ENCODE measurements at places on chromosomes 2 and 18.

- no peak for DNase-seq
These were observed 13.9 kb downstream of the VIL1 start for GRCh38 chr2:218432676-218433365.

GRCh38 chr2:133603109-133603508 lies 34.8 kb upstream of the NCKAP5 start:
- no peak for DNase-seq

- no peak for DNase-seq
These were observed 128.9 kb downstream of the HDAC4 start for GRCh38 chr2:239271882-239272281.

DNA sequence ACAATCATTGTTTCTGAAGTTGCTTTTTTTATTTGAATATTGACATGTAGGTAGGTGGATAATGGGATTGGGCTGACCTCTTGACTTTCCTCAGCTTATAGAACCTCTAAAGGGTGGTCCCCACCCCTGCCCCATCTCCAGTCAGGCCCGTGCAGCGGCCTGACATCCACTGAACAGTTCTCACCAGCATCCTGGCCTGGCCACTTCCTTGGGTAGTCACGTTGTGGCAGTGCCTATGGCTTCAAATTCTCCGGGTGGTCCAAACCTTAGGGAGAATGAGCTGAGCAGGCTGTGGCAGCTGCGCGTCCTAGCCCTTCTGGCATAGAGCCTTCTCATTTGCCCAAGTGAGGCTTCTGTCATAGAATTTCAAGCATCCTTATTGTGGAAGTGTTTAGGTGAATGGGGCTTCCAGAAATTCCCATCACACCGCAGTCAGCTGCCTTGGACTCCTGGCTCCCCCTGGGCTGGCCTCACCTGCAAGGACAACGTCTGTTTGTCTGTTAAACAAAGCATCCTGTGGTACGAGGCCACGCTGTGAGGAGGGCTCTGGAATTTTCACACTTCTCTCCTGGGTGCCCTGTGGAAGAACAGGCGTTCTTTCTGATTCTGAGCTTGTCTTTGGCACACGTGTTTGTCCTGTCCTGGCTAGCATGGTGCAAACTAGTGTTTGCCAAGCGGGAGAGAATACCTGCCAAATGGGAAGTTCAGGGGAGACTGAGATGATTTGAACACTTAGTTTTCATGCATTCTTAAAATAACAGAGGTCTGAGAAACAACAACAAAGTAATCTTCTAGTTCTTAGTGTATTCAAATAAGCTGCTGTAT lies 31.8 kb upstream of the OTOS start:
- no peak for DNase-seq

DNA sequence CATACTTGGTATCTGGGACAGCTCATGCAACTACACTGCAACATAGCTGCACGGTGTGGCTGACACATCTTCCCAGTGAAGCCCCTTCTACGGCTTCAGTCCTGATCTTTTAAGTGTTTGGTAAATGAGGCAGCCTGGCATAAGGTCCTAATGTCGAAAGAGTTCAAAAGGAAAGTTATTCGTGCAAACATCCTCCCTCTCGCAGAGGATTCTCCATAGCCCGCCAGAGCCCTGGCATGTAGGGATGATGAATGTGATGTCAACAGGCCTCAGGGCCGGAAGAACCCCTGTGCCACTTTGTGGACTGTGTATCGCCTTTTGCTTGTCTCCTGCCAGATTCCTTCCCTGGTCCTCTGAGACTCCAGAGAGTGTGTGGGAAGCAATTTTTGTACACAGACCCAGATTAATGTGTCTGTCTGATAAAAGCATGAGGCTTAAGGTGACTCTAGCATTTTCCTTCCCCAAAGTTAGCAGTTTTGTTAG lies 88.5 kb downstream of the SOCS6 start:
- DNase-seq, result no peak

Measured in CD4-positive, alpha-beta T cell treated with Interleukin-6 at 100 ng/mL for 8 hours (primary cell).